Activated naive CD8-positive, alpha-beta T cell treated with anti-CD3 and anti-CD28 coated beads, Interleukin-2, amount 10 ng/mL, durations not matched to agents 7 days and 5 days (primary cell): ENCODE measurements at places on chromosomes 13 and 19.

- DNase-seq: no peak
Observed at GRCh38 chr19:48539503-48540096, 12.4 kb upstream of the SULT2B1 start.

GRCh38 chr13:28423010-28423409, 71.9 kb downstream of the FLT1 start:
- DNase-seq: peak; percentile 63

DNA sequence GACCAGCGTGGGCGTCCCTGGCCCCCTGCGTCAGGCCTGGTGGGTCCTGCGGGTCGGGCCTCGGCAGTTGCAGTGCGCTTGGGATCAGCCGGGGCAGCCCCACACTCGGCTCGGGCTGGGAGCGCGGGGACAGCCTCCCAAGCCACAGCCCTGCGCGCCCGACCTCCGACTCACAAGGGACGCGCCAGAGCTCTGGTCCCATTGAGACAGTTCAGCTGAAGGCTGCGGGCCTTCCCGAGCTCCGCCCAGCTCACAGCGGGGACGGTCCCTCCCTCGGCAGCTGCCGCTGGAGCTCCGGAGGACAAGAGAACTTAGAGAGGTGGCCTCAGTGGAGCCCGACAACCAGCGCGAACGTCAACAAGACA, 45.7 kb upstream of the ZNF730 start:
- DNase-seq: peak; percentile 31

- no peak for DNase-seq
Observed at GRCh38 chr13:36820222-36820621, 1.2 kb downstream of the RFXAP start.

- no peak for DNase-seq
Observed at GRCh38 chr19:53624771-53625545, 6.8 kb upstream of the DPRX start.

DNA sequence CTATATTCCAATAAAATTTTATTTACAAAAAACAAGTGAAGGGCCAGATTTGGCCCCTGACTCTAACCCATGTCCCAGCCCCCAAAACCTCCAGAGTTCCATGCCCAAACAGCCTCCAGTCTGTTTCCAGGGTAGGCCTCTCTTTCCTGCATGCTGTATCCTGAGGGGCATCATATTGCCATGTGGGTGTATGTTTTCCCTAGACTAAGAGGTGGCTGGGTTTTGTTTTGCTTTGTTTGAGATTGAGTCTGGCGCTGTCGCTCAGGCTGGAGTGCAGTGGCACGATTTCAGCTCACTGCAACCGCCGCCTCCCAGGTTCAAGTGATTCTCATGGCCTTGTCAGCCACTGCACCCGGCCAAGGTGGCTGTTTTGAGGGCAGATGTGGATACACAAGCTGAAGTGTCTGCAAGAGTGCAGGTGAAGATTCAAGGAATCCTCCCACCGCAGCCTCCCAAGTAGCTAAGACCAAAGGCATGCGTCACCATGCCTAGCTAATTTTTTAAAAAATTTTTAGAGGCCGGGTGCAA, 23.6 kb upstream of the LSM14A start:
- no peak for DNase-seq

GRCh38 chr13:33832872-33833271, 14.9 kb downstream of the RFC3 start:
- DNase-seq: no peak

GRCh38 chr19:14412324-14412995, 6.7 kb downstream of the DDX39A start:
- no peak for DNase-seq

DNA sequence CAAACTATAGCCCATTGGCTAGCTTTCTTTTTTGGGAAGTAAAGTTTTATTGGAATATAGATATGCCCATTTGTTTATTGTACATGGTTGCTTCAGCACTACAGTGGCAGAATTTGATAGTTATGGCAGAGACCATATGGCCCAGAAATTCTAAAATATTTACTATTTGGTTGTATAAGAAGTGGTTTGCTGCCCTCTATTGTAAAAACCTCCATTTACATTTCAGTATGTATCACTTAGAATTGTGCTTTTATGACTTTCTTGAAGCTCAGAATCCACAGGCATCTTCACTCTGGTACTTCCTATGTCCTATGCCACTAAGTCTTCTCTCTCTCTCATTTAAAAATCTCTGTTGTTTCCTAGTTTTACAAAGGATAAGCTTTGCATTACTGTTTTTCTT, 37.7 kb downstream of the DLEU7 start:
- DNase-seq: no peak

- no peak for DNase-seq
Observed at GRCh38 chr13:76029706-76030105, 393.6 kb downstream of the LMO7 start.

GRCh38 chr19:38978326-38978689, 2.8 kb upstream of the FBXO17 start:
- DNase-seq: no peak

DNA sequence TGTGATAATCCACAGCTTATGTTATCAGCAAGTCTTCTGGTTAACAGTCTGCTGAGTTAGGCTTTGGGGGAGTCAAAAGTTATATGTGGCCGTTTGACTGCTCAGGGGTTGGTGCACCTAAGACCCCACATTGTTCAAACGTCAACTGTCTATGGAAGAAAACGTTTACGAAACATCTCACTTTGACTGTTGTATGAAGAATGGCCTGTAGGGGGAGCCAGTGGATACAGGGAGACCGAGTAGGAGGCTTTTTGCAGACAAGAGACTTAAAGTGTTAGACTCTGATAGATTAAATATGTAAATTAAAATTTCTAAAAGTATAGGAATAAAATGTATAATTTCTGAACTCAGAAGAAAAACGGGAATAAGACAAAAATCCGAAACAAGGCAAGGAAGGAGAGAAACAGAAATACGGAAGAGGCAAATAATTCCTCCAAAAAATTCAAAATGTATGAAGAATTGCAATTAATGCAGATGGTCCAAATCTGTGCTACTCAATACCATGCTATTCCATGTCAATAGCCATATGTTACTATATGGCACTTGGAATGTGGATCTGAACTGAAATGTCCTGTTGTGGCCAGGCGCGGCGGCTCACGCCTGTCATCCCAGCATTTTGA, 37.8 kb downstream of the TNFSF14 start:
- DNase-seq: peak; percentile 46

DNA sequence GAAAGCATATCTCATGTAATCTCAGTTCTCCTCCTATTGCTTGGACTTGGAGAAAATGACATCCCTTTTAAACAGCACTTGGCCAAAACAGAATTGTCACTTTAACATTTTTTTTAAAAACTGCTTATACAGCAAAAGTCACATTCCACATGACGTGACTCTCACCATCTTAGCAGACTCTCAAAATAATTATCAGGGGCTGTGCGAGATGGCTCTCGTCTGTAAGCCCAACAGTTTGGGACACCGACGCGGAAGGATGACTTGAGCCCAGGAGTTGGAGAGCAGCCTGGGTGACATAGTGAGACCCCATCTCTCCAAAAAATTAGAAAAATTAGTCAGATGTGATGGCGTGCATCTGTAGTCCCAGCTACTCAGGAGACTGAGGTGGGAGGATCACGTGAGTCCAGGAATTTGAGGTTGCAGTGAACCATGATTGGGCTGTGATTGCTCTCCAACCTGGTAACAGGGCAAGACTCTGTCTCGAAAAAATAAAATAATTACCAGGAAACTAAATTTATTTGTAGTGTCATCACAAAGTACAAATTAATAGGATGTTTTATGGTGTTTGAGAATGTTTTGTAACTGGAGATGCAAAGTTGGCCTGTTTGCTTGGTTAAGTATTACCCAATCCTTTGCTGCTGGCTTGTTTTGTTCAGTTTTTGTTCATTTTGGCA, 8.8 kb downstream of the SAFB start:
- DNase-seq: no peak

DNA sequence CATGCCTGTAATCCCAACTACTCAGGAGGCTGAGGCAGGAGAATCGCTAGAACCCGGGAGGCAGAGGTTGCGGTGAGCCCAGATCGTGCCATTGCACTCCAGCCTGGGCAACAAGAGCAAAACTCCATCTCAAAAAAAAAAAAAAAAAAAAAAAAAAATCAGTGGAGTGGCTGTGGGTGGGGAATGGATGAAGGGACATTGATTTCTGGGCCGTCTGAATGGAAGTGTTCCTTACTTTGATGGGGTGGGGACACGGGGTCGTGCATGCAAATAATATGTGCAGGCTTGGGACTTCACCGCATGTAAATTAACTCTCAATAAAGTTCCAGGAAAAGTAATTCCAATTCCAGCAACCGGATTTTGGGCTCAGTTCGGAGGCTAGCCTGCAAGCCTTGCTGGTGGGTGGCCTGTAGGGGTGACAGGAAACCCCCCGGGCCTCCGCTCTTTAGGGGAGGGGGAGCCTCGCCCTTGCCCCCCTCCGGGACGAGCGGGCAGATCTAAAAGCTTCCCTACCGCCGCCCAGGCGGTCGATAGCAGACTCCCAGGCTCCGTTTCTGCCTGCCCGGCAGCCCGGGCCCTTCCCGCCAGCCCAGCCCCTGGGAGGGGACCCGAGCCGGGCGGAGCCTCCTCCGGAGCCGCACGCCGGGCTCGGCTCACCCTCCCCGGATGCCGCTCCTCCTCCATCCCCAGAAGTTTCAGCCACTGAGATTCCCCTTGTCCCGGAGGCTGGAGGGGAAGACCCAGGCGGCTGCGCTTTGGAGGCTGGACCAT, 48.0 kb upstream of the ADGRE5 start:
- peak; percentile 41 for DNase-seq

- DNase-seq: no peak
Observed at GRCh38 chr13:25709088-25709487, 337.3 kb downstream of the ATP8A2 start.

GRCh38 chr19:30490760-30491159, 118.6 kb downstream of the ZNF536 start:
- no peak for DNase-seq

GRCh38 chr13:104024416-104025170, 958.4 kb upstream of the SLC10A2 start:
- DNase-seq: no peak

DNA sequence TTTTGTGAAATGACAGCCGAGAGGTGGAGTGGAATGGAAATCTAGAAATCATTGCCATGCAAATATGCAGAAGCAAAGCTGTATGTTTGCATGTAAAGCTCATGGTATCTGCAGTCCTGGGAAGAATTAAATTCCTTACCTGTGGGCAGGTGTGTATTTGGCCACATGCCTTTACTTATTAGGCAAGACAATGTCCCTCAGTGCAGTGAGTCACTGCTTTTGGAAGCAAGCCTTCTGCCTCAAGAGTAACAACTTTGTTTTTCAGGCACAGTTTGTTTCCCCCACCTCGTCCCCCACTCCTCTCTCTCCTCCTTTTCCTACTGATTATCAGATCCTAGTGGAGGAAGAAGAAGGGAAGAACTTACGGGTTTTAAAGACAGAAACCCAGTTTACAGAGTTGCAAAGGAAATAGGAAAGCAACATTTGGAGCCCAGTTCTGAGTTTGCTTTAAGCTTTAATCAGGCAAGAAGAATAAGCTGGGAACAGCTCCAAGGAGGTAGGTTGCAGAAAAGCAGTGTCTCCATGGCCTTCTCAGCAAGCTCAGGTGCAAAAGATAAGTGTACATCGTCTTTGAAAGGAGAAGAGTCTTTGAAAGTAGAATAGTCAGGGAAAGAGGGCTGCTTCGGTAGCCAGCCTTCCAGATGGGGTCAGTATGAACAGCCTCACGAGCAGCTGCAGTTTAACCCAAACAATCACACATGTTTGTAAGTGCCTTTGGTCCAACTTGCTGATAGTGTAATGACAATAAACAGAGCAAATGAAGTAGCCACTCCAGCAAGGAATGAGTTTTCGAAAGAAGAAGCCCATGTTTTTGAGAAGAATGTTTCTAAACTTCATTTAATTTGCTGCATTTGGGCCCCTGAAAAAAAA, 190.1 kb downstream of the KLF5 start:
- no peak for DNase-seq

DNA sequence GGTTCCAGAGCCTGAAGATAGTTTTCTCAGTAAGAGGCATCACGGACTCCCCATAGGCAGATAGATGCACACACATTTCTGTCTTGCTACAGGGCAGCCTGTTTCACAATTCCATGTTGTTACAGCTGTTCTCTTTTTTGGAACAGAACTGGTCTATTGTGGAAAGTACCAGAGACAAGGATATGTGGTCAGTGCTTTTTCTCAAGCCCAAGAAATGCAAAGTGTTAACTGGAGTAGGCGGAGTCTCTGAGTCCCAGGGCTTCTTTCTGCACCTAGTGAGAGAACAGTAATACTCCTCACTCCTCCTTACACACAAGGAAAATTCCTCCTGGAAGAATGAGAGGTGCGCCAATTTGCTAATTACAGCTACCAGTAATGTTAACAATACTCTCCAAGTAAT, 141.6 kb upstream of the ARGLU1 start:
- DNase-seq: no peak

GRCh38 chr13:45670189-45670885, 31.8 kb upstream of the CBY2 start:
- DNase-seq: no peak

- DNase-seq: no peak
Observed at GRCh38 chr13:100721885-100722512, 47.4 kb upstream of the TMTC4 start.

DNA sequence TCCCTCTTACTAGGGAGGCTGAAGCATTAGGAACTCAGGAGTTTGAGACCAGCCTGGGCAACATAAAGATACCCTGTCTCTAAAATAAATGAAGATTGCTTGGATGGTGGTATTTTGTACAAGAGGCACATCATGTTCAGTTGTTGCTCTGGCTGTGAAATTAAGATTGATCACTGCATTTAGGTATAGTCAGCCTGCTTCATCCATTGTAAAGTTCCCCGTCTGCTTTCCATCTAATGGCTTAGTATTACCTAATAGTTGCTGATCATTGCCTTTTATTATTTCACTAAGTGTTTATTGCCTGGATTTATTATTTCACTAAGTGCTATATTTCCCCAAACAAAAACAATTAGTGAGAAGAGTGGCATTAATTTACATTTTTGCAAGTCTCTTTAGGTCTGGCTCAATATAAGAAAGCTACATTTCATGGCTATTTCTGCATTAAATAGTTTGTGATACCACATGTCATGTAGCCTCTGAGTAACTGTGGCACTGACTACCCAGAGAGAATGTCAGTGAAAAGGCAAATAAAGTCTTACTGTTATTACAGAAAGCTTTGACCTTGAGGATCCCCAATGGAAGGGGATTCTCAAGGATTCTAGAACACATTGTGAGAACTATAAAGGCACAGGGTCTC, 45.0 kb upstream of the ZMYM5 start:
- DNase-seq: no peak

DNA sequence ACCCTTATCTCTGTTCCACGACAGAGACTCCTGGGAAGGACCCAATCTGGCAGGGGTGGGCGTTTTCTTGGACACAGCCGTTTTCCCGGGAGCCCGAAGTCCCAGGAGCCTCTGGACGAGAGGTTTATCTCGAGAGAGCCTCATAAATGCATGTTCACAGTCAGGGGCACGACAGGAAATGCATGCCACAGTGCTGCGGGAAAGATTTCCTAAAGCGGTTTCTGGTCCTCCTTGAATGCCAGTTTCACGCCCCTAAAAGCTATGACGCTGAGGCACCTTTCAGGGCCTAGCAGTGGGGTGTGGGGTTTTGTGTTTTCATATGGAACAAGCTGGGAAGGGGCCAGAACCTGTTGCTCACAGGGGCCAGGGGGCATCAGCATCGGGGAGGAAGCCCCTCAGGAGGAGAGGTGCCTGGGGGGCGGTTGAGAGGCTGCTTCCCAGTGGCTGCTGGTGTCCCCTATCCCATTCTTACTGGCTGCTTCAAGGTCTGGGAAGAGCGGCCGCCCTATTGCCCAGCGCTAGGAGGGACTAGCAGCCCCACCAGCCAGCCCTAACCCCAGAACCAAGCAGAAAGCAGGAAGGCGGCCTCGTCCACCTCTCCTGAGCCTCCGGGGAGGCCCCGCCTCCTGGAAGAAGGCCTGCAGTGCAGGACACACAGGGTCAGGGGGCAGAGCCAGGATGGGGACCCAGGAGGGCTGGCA, 157.0 kb downstream of the KDM4B start:
- no peak for DNase-seq
